ENCODE measurements at places on chromosomes 16 and 17.

DNA sequence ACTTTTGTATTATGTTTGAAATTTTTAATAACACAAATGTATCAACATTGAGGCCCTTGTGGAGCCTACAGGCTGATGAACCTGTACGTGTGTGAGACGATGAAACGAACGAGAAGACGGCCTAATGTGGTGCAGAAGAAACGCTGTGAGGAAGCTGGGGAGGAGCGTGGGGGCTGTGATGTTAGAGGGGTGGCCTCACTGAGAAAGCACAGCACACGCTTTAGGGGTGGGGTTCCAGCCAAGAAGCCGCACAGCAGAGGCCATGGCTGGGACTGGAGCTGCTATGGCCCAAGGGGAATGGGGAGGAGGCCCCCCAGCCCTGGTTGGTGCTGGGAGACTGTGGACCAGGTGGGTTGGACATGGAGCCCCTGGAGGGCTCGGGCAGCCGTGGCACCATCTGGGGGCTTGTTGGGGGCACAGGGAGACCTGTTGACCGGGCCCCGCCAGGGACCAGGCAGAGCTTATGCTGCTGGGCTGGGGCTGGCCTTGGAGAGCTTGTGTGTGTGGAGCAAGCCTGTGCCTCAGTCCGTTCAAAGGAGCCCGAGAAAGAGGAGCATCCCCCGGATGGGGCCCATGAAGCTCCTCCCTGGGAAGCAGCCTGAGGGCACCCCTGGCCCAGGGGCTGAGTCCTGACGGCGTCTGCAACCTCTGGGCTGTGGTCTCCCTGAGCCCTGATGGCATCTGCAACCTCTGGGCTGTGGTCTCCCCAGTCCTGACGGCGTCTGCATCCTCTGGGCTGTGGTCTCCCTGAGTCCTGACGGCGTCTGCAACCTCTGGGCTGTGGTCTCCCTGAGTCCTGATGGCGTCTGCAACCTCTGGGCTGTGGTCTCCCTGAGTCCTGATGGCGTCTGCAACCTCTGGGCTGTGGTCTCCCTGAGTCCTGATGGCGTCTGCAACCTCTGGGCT, 44.7 kb downstream of the METRNL start:
- DNase-seq, result no peak

- no peak for DNase-seq
Measured at GRCh38 chr17:68248199-68248825, 469 bp downstream of the AMZ2 start.

DNA sequence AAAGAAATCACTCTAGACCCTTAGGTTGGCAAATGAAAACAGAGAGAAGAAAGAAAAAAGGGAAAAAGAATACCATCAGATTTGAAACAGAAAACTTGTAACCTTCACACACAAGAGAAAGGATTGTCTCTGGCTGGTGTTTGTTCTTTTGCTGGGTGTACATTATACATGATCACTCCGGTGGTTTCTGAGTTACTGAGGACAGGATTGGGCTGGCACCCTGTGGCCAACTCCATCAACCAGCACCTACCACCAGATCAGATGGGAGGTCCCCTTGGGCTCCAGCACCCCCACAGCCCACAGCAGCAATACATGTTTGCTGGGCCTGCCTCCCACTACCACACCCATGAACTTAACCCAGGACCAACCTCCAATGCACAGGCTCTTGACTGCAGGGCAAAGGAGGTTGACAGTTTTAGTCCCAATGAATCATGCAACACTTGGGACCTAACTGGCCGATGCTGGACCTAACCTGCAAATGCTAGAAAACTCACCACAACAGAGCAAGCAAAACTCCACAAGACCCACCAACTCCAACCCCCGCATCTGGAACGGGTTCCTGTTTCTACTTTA, 308.3 kb downstream of the SOX9 start:
- DNase-seq, result no peak

DNA sequence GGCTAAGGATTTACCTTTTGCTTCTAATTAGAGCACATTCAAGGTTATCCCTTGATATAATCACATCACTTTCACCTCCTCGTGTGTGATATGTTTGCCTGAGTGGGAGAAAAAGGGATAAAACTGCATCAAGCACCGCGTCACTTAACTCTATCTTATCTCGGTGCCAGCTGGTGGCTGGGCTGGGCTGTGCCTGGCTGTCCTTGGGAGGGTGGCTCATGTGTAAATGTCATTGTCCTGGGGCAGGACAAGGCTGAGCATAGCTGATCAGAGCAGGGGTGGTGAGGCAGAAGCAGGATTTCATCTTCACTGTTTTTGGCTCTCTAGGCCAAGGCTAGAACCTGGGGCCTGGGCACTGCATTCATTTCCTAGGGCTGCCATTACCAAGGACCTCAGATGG, 105.3 kb downstream of the RAP1GAP2 start:
- DNase-seq, result no peak

Data from stimulated activated CD8-positive, alpha-beta memory T cell treated with anti-CD3 and anti-CD28 coated beads, Interleukin-7, amount 100 ng/mL, for 24 hours (primary cell).